Activated CD4-positive, alpha-beta T cell treated with anti-CD3 and anti-CD28 coated beads for 48 hours (primary cell): ENCODE measurements at places on chromosomes 4 and X.
A peak's percentile ranks its signal among the peaks of the same experiment; 100 is the strongest.

DNA sequence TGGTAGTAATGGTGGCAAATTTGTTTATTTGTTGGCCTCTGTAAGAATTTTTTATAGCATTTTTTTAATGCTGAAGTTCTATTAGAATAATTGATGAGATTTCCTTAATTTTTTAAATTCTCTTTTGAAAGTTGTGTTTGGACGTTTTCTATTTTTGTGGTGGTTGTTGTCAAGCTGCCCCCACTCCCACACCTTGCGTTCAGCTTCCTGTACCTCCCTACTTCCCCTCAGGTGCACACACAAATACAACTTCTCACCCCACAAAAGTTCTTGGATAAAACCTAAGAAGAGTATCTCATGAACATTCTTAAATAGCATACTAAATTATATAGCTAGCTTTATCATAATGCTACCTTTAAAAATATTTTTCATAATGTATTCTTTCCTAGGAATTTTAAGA, 38.7 kb downstream of the EXOC1 start:
- DNase-seq, result no peak

- peak; percentile 25 for DNase-seq
Measured at GRCh38 chr4:169823685-169824084, 65.9 kb upstream of the HPF1 start.

- DNase-seq, result no peak
Measured at GRCh38 chrX:20315140-20315539, 48.4 kb upstream of the RPS6KA3 start.

- DNase-seq, result no peak
Measured at GRCh38 chr4:57234252-57234775, 124.1 kb upstream of the IGFBP7 start.

DNA sequence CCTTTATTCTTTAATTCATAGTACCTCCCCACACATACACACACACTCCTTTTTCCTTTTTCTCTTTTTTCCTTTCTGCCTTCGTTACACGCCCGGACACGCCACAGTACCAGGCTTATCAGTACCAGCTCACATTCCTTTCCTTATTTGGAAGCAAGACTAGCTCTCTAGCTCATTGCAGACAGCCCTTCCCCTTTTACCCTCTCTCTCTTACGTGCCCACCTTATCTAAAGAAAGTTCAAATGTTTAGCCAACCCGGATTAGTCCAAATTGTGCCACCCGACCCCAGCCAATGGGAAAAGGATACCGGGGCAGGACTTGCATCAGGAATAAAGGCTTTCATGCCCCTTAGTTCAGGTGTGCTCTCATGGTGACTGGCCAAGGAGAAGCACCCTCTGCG, 194.7 kb upstream of the VCX3A start:
- no peak for DNase-seq

- DNase-seq, result no peak
Measured at GRCh38 chr4:158871335-158871724, 102.5 kb downstream of the FNIP2 start.

DNA sequence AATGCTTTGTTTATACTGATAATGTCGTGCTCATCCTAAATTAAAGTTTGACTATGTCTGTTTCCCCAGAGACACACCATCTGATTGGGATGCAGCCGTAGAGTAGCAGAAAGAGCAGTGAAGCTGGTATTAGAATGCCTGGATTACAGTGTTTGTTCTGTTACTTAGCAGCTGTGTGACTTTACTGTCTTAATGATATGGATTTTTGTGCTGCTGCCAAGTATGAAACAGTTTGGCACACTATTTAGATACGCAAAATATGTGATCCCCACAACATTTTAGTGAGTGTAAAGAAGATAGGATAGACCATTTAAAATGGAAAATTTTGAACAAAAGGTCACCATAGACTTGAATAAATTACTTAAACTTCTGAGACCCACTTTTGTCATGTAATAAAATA, 1.2 kb upstream of the CHIC1 start:
- DNase-seq, result no peak

DNA sequence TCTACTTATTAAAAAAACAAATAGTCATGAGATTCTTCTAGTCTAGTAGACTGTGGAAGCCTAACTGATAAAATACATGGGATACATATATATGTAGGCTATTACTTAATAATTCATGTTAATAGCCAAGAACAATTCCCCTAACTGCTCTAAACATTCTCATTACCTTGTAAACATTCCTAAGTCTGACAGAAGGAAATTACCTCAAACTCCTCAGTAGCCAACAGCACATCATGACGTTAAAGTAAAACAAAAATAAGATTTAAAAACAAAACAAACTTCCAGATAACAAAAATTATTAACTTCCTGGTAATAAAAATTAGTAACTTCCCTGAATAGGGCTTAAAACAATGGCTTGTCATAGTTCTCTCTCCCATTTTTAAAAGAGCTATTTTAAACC, 109.2 kb downstream of the WDFY3 start:
- DNase-seq, result no peak

- DNase-seq, result no peak
Measured at GRCh38 chr4:41365681-41366080, 109.0 kb downstream of the UCHL1 start.

GRCh38 chr4:25757452-25757851, 101.8 kb downstream of the SLC34A2 start:
- no peak for DNase-seq

DNA sequence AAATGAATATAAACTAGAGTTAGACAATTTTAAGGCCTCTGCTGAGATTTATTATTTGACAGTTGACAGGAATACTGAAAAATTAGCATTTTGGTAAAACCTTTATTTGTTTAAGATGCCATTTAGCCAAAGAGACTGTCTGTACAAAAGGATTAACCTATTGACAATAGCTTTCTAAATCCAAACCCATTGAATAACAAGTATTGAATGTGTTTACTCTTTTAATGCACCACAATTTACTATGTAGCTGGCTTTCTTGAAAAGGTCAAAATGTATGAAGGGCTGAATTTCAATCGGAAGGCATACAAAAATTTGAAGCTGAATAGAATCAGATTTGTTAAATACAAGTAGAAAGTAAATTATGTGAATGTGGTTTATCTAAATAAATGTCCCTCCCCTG, 374.5 kb downstream of the TEX13C start:
- DNase-seq, result no peak

DNA sequence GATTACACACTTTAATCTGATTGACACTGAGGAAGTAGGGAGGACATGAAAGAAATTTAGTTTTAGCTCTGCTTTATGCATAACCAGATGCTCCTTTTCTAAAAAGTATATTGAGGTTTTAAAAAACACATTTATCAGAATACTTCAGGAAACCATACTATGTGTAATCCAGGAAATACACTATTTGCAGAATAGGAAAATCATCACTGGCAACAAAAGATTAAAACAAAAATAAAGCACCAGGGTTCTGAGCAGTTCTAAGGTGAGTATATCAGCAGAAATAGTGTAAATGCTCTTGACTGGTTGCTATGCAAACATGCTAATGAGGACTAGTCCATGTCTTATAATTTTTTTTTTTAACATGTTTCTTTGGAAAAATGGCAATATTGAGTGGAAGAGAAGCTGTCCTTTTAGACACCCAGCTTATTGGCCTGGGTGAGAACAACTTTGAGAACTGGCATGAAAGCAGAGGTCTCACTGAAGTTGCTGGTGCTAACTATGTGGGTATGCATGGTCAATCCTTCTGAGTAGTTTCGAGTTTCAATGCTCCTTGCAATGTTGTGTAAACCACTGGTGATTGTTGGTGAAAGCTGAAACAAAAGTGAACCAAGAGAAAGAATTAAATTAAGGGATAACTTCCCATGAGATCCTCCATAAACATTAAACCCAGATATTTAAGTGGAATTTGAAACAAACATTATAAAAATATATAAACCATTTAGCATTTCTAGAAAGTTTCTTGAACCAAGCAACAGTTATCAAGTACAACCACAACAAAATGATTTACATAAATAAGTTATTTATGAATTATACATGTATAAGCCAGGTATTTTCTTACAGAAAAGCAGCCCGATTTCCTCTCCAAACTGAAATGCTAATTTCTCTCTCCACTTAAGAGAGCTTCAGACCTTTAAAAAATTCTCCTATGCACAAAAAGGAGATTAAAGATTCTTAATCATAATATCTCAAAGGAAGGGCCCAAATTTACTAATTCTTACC, 20.4 kb upstream of the SCD5 start:
- no peak for DNase-seq

DNA sequence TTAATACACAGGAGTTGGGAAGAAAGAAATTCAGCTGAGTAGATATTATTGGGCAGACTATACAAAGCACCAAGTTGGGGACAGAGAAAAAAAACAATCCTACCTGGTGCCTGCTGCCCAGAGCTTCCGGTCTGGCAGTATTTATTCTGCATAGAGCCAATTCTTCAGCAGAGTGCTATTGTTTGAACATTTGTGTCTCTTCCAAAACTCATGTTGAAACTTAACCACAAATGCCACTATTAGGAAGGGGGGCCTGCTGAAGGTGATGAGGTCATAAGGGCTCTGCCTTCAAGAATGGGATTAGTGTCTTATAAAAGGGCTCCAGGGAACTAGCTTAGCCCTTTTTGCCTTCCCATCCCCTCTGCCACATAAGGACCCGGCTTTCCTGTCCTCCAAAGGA, 136.2 kb downstream of the EVC2 start:
- DNase-seq, result no peak

DNA sequence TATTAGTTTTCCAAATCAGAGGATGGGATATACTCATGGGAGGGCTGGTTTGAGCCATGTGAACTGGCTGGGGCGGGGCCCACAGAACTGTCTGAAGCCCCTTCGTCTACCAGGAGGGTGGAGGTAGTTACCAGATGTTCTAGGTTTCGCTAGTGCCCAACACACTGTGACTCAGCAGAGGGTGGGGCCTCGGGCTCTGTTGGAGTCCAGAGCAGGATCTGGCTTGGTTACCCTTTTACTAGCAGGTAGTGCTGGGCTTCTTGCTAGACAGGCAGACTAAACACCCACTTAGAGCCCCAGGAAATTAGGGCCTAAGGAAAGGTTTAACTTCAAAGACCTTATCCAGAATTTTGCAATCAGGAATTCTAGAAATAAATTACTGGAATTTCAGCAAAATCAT, 56.2 kb upstream of the CHRDL1 start:
- no peak for DNase-seq
